ENCODE measurements at places on chromosomes 3 and 15.
A peak's percentile ranks its signal among the peaks of the same experiment; 100 is the strongest.

DNA sequence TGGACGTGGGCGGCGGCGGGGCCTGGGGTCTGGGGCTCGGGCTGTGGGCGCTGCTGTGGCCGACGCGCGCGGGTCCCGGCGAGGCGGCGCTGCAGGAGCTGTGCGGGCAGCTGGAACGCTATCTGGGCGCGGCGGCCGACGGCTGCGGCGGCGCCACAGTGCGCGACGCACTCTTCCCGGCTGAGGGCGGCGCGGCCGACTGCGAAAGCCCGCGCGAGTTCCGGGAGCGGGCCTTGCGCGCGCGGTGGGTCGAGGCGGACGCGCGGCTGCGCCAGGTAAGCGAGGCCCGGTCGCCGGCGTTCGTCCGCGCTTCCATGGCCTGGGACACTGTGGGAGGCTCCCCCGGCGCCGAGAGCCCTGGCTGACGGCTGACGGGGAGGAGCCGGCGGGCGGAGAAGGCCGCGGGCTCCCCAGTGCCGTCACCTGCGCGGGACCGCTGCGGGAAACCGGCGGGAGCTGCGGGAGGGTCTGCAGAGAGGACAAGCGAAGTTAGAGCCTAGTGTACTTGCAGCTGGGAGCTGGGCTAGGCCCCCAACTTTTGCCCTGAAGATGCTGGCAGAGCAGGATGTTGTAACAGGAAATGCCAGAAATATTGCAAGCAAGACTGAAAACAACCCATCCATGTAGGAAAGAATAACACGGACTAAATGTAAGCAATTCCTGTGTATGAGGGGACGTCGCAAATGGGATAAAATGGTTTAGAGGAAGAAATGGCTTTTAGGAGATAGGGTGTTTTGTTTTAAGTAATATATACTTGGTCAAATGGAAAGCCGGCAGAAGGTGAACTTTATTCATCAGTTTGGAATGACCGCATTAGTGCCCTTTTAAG is 847 bp downstream of the WHAMM start:
- peak overlapping the region; percentile 97 for H3K4me3 ChIP-seq
- peaks cover 6% of the 10 kb centered on the region for H3K4me1 ChIP-seq
- peaks cover 6% of the 10 kb centered on the region for H3K36me3 ChIP-seq
- peak; percentile 39 for DNase-seq

DNA sequence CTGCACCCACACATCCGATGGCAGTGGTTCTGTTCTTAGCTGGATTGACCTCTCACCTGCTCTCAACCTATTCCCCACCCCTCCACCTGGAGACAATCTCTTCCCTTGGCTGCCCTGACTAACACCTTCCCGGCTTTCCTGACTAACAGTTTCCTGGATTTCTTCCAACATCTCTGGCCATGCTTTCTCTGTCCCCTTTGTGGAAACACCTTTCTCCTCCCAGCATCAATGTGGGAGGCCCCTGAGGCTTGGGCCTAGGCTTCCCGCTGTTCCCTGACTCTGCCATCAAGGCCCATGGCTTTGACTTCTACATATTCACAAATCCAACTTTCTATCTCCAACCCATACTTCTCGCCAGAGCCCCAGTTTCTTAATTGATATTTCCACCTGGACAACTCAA is 142.8 kb upstream of the ATP2B2 start:
- H3K4me1 ChIP-seq, result no peaks in the 10 kb centered on the region
- no peak for DNase-seq
- H3K4me3 ChIP-seq, result no peak overlapping the region
- H3K27ac ChIP-seq, result no peak overlapping the region
- H3K27me3 ChIP-seq, result no peaks in the 10 kb centered on the region
- no peaks in the 10 kb centered on the region for H3K36me3 ChIP-seq

GRCh38 chr15:43908516-43909050 is 81.8 kb downstream of the WDR76 start:
- H3K4me1 ChIP-seq, result no peaks in the 10 kb centered on the region
- no peaks in the 10 kb centered on the region for H3K27me3 ChIP-seq
- H3K36me3 ChIP-seq, result no peaks in the 10 kb centered on the region
- no peak overlapping the region for H3K27ac ChIP-seq

DNA sequence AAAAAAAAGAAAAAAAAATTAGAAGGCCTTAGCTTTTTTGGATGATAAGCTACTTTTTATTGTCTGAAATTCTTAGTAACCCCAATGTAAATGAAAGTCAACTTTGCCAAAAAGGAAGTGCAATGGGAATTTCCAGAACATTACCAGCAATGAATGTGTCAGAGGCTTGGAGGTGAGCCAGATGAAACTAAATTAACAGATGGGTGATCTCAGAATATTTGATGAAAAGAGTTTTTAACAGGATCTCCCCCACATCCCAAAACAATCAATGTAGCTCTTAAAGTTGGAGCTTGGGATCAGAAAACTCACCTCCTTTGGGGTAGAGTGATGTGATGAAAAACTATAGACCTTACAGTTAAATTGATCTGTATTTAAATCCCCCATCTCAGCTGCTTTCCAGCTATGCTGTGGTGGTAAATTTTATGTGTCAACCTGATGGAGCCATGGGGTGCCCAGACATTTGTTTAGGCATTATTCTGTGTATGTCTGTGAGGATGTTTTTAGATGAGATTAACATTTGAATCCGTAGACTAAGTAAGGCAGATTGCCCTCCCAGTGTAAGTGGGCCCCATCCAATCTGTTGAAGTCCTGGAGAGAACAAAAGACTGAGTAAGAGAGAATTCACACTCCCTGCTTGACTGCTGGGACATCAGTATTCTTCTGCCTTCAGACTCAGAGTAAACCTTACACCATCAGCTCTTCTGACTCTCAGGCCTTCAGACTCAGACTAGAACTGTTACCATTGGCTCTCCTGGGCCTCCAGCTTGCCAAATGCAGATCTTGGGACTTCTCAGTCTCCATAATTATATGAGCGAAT is 84.3 kb upstream of the TNFSF10 start:
- H3K27me3 ChIP-seq, result no peaks in the 10 kb centered on the region
- peak; percentile 86 for DNase-seq
- no peak overlapping the region for H3K4me3 ChIP-seq
- H3K27ac ChIP-seq, result no peak overlapping the region
- no peaks in the 10 kb centered on the region for H3K4me1 ChIP-seq

- no peak overlapping the region for H3K27ac ChIP-seq
- H3K4me3 ChIP-seq, result no peak overlapping the region
- DNase-seq, result no peak
Observed at GRCh38 chr3:162443376-162443775, 946.8 kb downstream of the OTOL1 start.

- H3K27ac ChIP-seq, result no peak overlapping the region
- no peak overlapping the region for H3K4me3 ChIP-seq
- H3K27me3 ChIP-seq, result no peaks in the 10 kb centered on the region
- H3K4me1 ChIP-seq, result no peaks in the 10 kb centered on the region
Observed at GRCh38 chr3:132536442-132537153, 60.5 kb upstream of the ACKR4 start.

- H3K36me3 ChIP-seq, result no peaks in the 10 kb centered on the region
- H3K4me1 ChIP-seq, result peaks cover 21% of the 10 kb centered on the region
- H3K4me3 ChIP-seq, result no peak overlapping the region
- DNase-seq, result no peak
- H3K27me3 ChIP-seq, result no peaks in the 10 kb centered on the region
- no peak overlapping the region for H3K27ac ChIP-seq
Observed at GRCh38 chr15:98740295-98740694, 92.0 kb downstream of the IGF1R start.

GRCh38 chr3:100254168-100254777 is 6.5 kb upstream of the TBC1D23 start:
- H3K4me3 ChIP-seq, result no peak overlapping the region
- H3K4me1 ChIP-seq, result no peaks in the 10 kb centered on the region
- DNase-seq, result peak; percentile 70
- H3K36me3 ChIP-seq, result no peaks in the 10 kb centered on the region
- no peak overlapping the region for H3K27ac ChIP-seq

GRCh38 chr3:126926684-126927400 is 56.1 kb upstream of the PLXNA1 start:
- no peak overlapping the region for H3K4me3 ChIP-seq
- no peaks in the 10 kb centered on the region for H3K36me3 ChIP-seq
- no peaks in the 10 kb centered on the region for H3K4me1 ChIP-seq
- H3K27ac ChIP-seq, result no peak overlapping the region

DNA sequence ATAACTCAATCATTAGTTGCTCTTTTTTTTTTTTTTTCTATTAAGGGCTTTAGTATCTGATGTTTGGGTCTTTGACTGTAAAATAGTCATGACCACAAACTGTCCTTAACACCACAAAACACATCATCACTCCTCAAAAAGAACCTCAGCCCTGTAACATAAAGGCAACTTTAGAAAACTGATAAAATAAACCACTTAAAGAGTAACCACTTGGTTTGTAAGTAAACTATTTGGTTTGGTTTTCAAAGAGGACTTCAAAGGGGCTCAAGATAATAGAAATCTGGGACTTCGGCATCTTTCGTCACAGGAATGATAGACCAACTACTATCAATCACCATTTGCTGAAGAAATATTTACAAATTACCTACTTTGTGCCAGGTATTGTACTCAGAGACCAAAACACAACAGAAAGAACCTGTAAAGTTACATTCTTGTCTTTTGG is 167.8 kb downstream of the FOXP1 start:
- H3K4me3 ChIP-seq, result no peak overlapping the region
- peaks cover 43% of the 10 kb centered on the region for H3K4me1 ChIP-seq
- no peak overlapping the region for H3K27ac ChIP-seq
- no peak for DNase-seq
- H3K27me3 ChIP-seq, result no peaks in the 10 kb centered on the region

DNA sequence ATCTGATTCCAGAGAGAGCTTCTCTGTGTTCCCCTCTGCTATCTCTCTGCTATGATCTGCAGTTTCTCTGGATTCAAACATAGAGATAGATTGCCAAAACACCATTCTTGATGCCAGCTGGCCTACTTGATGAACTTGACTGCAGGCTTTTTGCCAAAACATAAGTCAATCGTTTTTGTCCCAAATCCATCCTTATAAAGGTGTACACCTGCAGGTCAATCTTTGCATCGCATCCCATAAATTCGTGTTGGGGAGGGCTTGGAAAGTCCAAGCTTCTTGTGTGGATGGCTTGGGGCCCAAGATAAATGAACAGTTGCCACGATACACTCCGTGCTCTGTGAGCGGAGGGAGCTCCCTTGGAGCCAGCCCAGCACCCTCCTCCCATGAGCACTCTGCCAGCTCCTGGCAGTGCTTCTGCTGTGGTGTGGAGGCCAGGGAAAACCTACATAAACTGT is 2.7 kb downstream of the CERS3 start:
- no peak for DNase-seq
- H3K4me3 ChIP-seq, result no peak overlapping the region
- no peaks in the 10 kb centered on the region for H3K36me3 ChIP-seq
- H3K4me1 ChIP-seq, result peaks cover 3% of the 10 kb centered on the region

DNA sequence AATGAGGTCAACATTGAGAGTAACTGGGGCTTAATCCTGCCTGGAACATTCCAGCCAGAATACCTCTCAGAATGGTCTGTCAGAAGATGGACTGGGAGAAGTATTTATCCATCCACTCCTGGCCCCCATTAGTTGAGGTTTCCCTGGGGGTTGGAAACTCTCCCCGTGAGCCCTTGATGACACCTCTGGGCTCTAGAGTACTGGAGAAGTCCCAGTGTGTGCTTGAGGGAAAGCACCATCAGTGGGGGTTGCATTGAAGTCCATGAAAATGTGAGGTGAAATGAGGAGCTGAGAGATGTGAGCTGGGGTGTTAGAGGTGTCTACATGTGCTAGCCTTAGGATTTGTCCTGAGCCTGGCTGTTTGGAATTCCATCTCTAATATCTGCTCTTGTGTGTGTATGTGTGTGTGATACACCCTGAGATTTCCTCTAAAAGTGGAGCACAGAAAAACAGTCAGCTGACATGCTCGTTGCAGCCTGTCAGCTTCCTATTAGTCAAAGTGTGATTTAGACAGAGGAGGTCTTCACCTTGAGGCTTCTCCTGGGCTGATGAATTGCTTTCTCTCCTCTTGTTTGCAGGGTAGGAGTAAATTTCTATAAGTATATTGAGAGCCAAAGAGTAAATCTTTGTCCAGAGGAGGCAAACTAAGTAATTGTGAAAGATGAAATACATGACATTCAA is 67.6 kb downstream of the NR1D2 start:
- no peak for DNase-seq
- no peaks in the 10 kb centered on the region for H3K36me3 ChIP-seq
- no peak overlapping the region for H3K27ac ChIP-seq
- H3K4me1 ChIP-seq, result peaks cover 2% of the 10 kb centered on the region
- no peak overlapping the region for H3K4me3 ChIP-seq

GRCh38 chr15:35061825-35062737 is 23.0 kb downstream of the NANOGP8 start:
- no peaks in the 10 kb centered on the region for H3K36me3 ChIP-seq
- H3K27me3 ChIP-seq, result no peaks in the 10 kb centered on the region
- H3K4me3 ChIP-seq, result no peak overlapping the region
- DNase-seq, result no peak

- no peak overlapping the region for H3K27ac ChIP-seq
- no peaks in the 10 kb centered on the region for H3K27me3 ChIP-seq
- DNase-seq, result peak; percentile 30
- no peaks in the 10 kb centered on the region for H3K36me3 ChIP-seq
- peaks cover 19% of the 10 kb centered on the region for H3K4me1 ChIP-seq
- H3K4me3 ChIP-seq, result no peak overlapping the region
Observed at GRCh38 chr3:169311381-169311780, 352.1 kb downstream of the MECOM start.

- H3K4me3 ChIP-seq, result no peak overlapping the region
- DNase-seq, result no peak
- no peaks in the 10 kb centered on the region for H3K4me1 ChIP-seq
- no peaks in the 10 kb centered on the region for H3K36me3 ChIP-seq
- H3K27me3 ChIP-seq, result no peaks in the 10 kb centered on the region
- no peak overlapping the region for H3K27ac ChIP-seq
Observed at GRCh38 chr15:97129674-97130073, 799.2 kb downstream of the NR2F2 start.

- H3K27me3 ChIP-seq, result no peaks in the 10 kb centered on the region
- H3K36me3 ChIP-seq, result no peaks in the 10 kb centered on the region
- no peak overlapping the region for H3K27ac ChIP-seq
- no peak overlapping the region for H3K4me3 ChIP-seq
Observed at GRCh38 chr3:149343951-149344350, 10.5 kb upstream of the TM4SF18 start.

DNA sequence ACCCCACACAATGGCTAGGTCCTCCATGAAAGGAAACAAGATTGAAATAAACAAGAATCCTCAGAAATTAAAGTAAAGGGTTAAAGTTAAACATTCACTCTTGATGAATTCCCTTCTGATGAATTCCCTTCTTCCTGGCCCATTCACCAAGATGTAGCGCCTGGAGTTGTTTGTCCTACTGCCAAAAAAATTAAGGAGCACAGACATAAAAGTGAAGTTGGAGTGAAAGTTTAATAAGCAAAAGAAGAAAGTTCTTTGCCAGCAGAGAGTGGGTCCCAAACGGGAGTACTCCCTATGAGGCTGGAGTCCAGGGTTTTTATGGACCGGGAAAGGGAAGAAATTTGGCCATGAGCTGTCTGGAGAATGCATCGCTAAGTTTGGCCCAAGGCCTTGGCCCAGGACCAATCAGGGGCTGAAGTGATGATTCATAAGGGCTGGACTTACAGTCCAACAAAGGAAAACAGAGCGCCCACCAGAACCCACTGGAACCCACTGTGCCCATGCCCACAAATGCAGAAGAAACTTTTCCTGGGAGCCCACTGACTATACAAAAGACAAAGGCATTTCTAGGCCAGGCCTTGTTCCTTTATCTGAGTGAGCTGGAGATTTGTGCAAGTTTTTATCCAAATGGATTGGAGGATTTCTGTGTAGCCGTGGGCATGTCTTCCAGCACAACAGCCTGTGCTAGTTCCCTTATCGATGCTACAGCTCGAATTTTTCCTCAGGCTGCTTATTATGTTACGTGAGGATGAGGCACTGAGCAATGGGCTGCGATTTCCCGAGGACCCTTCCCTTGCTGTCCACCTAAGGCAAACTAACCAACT is 1561.6 kb downstream of the OTOL1 start:
- DNase-seq, result no peak
- H3K4me1 ChIP-seq, result no peaks in the 10 kb centered on the region
- no peak overlapping the region for H3K27ac ChIP-seq
- no peak overlapping the region for H3K4me3 ChIP-seq
- H3K36me3 ChIP-seq, result no peaks in the 10 kb centered on the region
- no peaks in the 10 kb centered on the region for H3K27me3 ChIP-seq
